ENCODE measurements at places on chromosomes 1 and 21.

GRCh38 chr21:38147391-38147790, 109.4 kb upstream of the KCNJ15 start:
- no peak for DNase-seq

GRCh38 chr21:35120631-35121180, 71.6 kb upstream of the RUNX1 start:
- DNase-seq = no peak

DNA sequence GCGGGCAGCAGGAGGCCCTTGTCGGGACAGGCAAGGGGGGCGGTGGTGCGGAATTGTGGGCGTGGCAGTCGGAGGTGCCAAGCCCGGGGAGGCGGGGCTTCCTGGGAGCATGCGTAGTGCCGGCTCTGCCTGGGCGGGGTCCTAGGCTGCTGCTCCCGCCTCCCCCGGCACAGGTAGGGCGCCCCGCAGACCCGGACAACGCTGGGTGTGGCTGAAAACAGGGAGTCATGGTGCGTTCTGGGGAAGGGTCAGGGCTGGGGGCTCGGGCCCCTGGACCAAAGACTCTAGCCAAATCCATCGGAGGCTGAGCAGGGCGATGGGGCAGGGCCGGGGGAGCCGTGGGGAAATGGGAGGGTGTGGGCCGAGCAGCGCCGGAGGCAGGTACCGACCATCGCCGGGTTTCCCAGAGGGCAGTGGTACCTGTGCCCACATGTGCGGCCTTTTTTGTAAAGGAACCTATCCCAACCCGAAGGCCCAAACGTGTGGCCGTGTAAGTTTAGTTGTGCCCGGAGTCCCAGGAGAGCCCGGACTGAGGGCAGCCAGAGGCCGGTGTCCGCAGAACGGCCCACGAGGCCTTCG, 231.9 kb downstream of the SDCCAG8 start:
- no peak for DNase-seq

DNA sequence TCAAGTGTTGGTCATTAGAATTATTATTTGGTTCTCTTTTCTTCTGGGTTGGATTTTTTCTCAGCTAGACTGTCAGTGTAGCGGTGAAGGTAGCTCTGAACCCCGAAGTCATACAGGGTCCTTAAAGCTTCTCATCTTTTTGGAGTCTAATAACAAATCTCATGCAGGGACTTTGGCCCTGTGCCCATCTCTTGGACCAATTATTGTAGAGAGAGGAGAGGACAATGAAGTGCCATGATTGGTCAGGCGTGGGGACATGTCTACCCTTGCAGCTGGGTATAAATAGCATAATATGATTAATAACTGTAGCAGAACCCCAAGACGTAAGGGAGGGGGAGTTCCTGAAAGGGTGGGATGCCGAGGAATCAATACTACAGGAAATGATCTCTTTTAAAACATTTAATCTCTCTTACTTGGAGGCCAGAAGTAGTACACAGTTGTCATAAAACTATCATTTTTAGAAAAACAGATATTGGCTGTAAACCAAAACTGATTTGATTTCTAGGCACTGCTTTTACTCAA, 8.8 kb downstream of the MAGI3 start:
- no peak for DNase-seq

GRCh38 chr1:54474310-54475251, 68.4 kb upstream of the SSBP3 start:
- peak; percentile 40 for DNase-seq

DNA sequence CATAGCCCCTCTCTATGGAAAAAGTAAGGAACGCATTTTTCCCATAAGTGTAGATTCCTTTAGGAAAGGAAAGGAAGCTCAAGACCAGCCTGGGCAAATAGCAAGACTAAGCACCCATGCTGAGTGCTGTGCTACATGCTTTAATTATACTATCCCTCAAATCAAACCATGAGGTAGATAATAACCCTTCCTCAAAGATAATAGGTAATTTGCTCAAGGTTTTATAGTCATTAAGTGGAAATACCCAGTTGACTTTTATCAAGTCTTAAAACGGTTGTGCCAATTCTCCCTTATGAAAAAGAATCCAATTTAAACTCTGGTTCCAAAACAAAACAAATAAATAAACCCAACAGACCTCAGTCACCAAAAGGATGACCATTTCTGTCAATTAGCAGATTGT, 3.4 kb downstream of the KIAA0319L start:
- DNase-seq = no peak

DNA sequence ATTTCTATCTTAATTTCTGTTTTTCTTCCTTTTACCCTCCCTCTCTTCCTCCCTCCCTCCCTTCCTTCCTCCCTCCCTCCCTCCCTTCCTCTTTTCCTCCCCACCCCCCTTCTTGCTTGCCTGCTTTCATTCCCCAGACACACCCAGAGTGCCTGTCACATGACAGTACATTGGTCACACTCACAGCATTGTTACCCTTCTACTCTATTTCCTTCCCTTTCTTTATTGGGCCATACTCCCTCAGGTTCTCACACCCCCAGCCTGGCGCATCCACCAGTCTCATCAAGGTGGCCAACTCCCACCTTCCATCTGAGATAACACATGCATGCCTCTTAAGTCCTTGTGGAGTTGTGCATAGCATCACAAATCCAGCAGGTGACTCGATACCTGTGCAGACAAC, 10.9 kb downstream of the TMPRSS3 start:
- peak; percentile 41 for DNase-seq

GRCh38 chr1:52139817-52140540, 1.9 kb upstream of the ZFYVE9 start:
- peak; percentile 64 for DNase-seq

DNA sequence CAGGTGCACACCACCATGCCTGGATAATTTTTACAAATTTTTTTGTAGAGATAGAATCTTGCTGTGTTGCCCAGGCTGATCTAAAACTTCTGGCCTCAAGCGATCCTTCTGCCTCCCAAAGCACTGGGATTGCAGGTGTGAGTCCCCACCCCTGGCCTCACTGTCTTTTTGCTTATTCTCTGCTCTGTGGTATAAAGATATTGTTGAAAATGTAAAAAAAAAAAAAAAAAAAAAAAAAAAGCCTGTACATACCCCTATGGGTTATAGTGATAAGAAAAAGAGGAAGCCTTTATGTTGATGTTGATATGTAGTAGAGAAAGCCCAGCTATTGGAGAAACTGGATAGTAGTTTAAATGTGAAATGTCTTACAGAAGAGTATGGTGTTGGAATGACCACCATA, 125.8 kb downstream of the XPR1 start:
- no peak for DNase-seq

DNA sequence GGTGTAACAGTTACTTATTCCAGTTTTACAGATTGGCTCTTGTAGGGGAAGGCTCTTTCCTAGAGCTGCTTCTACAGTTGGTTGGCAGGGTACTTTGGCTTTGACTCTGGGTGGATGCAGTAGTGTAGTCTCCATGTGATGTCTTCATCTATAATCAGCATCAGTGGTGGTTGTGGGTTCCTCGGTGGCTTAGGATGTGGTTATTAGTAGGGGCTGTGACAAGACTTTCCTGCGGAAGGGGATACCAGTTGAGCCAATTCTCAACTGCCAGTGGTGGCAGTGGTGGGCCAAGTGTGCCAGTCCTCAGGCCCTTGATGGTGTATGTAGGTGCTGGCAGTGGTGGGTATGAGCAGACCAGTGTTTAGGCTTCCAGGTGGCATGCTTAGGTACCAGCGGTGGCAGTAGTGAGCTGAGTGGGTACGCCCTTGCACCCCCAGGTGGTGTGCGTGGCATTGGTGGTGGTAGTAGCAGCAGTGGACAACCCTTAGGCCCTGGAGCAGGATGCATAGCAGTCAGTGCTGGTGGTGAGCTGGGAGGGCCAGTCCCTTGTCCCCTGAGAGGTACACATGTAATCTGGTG, 27.2 kb upstream of the KLF18 start:
- no peak for DNase-seq

- peak; percentile 89 for DNase-seq
These were observed 22.9 kb upstream of the DISC1 start for GRCh38 chr1:231603598-231604275.

DNA sequence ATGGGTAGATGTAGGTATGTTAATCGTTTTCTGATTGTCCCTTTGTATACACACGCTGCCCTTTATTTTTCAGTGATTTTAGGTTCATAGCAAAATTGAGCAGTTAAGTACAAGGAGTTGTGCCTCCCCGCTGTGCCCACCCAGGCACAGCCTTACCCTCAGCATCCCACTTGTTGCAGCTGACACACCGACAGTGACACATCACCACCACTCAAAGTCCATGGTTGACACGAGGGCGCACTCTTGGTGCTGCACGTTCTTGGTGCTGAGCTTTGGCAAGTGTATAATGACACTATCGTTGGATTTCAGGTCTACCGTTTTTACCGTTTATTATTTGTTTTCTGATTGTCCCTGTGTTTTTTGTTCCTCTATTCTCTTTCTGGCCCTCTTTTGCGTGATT, 15.6 kb downstream of the C1orf159 start:
- DNase-seq = no peak

DNA sequence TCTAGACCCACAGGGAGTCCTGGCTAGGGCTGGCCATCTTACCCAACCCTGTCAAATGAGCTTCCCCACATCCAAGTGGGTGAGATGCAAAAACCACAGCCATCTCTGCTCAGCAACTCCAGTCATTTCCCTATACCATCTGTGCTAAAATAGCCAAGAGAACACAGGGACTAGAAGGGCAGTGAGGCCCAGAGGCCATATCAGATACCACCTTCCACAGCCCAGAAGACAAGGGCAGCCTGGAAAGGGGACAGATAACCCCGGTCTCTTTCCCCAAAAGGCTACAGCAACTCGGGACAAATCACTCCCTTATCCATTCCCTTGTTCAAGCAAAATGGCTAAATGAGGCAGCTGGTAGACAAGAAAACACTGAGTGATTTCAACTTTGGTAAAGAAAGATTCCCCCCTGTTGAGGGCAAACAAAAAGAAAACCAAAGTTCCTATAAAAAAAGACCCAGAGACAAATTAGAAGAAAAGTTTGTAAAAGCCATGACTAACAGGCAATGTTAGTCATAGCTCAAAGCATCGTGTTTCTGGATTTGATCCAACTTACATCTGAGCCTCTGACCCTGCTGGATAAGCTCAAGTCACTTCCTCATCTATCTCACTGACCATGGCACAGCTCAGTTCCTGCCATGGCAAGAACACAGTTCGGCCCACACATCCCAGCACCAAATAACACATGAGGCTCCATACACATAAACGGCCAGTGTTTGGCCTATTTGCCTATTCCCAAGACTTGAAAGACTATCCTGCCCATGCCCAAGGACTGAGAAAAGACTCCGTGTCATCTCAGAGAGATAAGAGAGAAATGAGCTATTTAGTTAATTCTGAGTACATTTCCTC, 3.1 kb downstream of the LAMB3 start:
- DNase-seq = peak; percentile 54

- no peak for DNase-seq
These were observed 52.2 kb downstream of the MAP3K7CL start for GRCh38 chr21:29182691-29183092.

GRCh38 chr1:235019471-235019870, 109.2 kb downstream of the TOMM20 start:
- DNase-seq = no peak

DNA sequence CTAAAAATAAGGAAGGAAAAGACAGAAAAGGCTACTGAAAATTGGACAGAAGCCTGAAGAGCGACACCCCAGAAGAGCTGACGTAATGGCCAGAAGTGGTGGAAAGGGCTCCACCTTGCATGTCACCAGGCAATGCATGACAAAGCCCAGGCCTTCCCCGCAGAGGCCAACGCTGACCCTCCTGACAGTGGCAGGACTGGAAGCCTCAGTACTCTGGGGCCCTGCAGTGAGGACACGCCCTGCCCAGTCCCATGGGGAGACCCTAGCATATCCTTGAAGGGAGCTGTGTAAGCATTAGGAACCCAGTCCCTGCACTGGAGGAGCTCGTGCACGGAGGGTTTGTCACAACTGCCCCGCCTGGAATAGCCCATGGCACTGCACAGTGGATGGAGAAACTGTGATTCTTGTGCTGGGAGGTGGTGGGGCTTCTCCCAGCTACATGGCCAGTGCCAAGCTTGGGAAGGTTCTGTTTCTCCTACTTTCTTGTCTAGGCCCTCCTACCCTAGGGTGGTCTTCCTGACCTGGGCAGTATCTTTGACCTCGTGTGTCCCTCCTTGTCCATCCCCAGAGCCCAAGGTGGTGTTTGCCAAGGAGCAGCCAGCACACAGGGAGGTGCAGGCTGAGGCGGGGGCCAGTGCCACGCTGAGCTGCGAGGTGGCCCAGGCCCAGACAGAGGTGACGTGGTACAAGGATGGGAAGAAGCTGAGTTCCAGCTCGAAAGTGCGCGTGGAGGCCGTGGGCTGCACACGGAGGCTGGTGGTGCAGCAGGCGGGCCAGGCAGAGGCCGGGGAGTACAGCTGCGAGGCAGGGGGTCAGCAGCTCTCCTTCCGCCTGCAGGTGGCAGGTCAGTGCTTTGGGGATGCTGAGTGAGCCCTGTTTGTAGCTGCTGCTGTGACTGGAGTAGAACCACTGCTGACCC, 60.4 kb downstream of the OBSCN start:
- DNase-seq = no peak

GRCh38 chr21:39562791-39563770, 49.7 kb upstream of the B3GALT5 start:
- DNase-seq = no peak

DNA sequence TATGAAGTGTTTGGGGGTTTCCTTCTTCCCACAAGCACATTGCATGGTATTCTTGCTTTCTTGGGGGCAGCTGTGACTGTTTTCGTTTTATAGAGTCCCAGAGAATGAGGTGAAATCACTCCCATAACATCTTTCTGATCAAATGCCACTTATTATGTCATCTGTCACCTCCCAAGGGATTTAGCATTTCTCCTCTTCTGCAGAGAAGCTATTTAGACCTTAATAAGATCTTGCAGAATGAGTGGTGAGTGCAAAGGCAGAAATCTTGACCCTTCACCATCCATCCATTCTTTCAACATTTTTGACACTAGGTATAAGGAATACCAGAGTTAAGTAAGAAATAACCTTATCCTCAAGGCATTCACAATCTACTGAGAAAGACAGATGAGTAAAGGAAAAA, 318.6 kb upstream of the POU3F1 start:
- no peak for DNase-seq

- no peak for DNase-seq
These were observed 207.2 kb downstream of the KIF26B start for GRCh38 chr1:245361951-245362350.

DNA sequence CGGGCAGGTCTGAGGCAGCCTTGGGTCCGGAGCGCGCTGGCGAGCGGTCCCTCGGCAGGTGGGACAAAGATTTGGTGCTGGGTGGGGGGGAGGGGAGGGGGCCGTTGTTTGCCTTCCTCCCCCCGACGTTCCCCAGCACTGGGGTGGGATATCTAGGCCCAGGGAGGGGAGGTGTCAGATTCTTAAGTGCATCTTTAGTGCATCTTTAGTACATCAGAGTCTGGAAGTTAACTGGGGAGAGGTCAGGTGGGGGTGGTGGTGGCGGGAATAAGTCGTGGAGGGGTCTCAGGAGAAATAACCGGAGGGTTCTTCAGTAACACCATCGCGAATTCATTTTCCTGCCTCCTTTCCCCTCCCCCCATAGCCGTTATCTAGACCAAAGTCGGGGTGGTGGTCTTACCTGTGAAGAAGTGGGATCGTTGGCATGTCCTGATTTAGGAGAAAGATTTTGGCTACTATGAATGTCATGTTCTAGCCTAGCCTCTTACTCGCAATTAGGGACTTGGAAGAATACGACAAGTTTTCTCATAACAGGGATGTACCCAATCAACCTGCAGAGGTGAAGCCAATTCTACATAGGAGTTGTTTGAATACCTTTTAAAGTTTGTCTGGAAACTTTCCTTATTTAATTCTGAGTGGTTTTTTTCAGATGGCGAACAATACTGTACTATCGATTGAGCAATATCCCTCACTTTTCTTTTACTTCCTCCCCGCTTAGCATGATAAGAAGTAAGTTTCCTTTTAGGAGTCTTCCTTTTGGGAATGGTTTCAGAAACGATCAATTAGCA, 886 bp downstream of the ZMYM4 start:
- peak; percentile 41 for DNase-seq

GRCh38 chr1:31422505-31423319, 9.7 kb downstream of the SERINC2 start:
- DNase-seq = peak; percentile 59

All from Kasumi-1 (cell line).